ENCODE measurements at places on chromosomes 4 and X. TPM values are rescaled to one million over a fixed set of nuclear protein-coding genes. Genes with fewer than 3 reads are reported as not detected.

GRCh38 chr4:40749717-40750460, at the start of gene NSUN7:
TSS of gene NSUN7 (plus strand) at chr4:40749955. CDS start at chr4:40750694, 739 bp downstream.
- DNase-seq = peak; percentile 79

DNA sequence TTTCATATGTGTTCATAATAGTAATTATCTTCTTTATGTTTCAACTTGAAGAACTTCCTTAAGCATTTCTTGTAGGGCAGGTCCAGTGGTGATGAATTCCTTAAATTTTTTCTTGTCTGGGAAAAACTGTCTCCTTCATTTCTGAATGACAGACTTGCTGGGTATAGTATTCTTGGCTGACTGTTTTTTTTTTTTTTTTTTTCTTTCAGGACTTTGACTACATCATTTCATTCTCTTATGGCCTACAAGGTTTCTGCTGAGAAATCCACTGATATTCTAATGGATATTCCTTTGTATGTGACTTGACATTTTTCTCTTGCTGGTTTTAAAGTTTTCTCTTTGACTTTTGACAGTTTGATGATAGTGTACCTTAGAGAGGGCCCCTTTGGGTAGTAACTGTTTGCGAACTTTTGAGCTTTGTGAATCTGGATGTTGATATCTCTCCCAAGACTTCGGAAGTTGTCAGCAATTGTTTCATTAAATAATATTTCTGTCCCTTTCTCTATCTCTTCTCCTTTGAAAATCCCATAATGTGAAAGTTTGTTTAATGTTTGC, 54.2 kb downstream of the EDA start:
- DNase-seq = no peak

- DNase-seq = no peak
Measured at GRCh38 chrX:44274096-44274495, 69.4 kb downstream of the EFHC2 start.

- DNase-seq = no peak
Measured at GRCh38 chr4:152117933-152118507, 357.2 kb upstream of the GATB start.

PABPC1L2A gene
- not detected for polyA plus RNA-seq

APLN gene
- 5.1 TPM for polyA plus RNA-seq
